NCI-H1105 (cell line): ENCODE measurements at places on chromosomes 13 and 19.

DNA sequence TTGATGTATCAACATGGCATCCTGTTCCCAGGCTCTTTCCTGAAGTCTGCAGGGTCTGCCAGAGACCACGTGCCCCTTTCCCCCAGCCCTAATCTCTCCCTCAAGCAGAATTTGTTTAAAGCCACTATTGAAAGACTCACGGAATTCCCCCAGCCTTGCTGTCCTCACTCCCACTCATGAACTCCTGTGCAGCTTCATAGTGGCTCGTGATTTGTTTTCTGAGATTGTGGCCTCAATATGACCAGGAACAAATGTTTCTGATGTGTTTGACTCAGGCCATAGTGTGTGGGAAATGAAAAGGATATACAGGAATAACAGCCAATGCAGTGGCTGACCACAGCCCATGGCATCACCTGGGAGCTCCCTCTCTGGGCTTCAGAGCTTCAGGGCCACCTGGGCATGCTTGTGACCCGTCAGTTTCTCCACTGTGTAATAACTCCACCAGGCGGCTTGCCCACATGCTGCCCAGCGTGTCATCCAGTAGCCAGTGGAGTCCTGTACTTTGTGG lies 8.1 kb upstream of the SERPINE3 start:
- no peak for DNase-seq

DNA sequence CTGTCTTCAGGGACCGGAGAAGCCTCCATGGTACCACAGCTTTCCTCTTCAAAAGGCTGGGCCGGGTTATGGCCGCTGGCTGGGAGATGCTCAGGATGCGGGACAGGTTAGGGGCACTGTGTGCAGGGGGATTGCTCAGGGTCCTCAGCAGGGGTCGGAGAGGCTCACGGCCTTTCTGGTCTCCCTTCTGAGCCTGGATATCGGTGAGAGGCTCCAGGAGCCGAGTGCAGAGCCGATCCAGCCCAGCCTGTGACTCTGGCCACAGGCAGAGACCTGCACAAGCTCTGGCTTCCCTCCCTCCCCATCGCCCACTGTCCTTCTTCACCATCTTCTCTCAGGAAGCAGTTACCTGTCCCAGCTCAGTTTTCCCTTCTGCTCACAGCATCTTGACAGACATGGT lies 306.0 kb downstream of the ZNF536 start:
- DNase-seq, result no peak

DNA sequence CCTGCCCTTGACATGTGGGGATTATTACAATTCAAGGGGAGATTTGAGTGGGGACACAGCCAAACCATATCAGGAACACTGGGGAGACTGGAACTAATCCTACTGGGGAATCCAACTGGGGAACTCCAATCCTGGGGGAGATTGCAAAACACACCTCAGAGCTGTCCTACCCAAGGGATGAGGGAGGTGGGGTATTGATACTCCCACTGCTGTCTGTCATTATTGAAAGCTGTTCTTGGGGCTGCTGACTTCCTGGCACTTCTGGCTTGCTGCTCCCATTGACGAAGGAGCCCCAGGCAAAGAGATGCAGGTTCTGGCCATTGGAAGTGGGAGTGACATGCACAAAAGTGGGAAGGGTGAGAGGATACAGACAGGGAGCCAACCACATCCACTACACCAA lies 24.7 kb upstream of the POP4 start:
- DNase-seq, result no peak

- peak; percentile 60 for DNase-seq
These were observed 8.9 kb downstream of the OCEL1 start for GRCh38 chr19:17234911-17235299.

- DNase-seq, result no peak
These were observed 21.5 kb upstream of the SIN3B start for GRCh38 chr19:16807549-16808284.

DNA sequence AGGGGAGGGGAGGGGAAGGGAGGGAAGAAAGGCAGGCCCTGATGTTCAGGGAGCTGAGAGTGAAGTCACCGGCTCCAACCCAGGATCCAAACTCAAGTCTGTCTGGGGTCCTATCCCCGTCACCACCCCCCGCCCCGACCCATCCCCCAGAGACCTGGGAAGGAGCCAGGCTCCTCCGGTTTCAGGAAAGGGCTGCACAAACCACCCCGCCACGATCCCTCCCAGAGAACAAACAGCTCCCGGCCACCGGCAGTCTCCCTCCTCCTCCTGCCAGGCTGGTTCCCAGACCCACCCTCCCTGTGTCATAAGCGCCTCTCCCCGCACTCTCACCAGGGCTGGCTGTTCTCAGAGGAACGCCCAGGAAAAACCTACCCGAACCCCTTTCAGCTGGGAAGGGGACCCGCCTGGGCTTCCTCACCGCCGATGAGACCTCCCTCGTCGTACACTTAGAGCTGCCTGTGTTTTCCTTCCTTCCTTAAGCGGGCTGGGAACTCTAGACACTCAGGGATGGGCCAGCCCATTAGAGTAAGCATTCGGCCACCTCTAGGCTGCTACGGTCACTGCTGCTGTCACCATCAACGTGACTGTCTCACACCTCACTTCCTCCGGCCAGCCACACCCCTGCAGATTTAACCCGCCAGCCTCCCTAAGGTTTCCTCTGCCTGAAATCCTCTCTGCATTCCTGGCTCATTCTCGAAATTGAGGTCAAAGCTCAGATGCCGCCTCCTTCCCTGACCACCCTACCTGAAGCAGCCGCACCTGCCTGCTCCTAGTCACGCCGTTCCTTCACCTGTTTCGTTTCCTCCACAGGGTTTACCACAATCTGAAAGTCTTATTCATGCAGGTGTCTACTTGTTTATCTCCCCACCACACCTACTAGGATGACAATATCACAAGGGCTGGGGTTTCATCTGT lies 6.3 kb upstream of the RDH13 start:
- DNase-seq, result peak; percentile 16

DNA sequence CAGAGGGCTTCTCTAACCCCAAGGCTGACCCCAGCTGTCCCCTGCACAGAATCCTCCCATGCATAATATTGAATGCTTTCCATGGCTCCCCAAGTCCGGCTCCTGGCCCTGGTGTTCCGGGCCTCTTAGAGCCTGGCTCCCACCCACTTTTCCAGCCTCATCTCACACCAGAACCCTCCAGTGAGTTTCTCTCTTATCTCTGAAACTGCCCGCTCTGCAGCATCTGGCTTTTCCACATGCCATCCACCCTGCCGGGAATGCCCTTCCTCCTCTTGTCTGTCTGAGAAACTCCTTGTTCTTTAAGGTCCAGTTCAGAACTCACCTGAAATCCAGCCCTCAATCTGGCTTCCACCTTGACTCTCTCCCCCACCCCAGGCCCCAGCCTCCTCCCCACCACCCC lies 6.8 kb downstream of the SYNGR4 start:
- no peak for DNase-seq

DNA sequence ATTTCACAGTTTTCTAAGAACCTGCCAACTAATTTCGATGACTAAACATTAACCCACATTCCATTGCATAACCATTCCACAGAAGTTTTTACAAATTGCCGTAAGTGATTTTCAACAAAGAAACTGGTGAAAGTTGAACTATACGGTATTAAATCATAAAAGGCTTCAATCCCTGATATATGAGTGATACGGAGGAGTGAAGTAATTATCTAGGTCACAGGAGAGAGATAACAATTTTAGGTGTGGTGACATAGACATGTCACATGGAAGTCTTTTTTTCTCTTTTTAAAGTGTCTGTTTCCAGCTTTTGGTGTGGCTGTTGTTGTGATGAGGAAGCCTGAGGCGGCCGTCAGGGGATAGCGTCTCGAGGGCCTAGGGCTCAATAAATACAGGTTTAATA lies 29.4 kb downstream of the TBC1D4 start:
- DNase-seq, result no peak

DNA sequence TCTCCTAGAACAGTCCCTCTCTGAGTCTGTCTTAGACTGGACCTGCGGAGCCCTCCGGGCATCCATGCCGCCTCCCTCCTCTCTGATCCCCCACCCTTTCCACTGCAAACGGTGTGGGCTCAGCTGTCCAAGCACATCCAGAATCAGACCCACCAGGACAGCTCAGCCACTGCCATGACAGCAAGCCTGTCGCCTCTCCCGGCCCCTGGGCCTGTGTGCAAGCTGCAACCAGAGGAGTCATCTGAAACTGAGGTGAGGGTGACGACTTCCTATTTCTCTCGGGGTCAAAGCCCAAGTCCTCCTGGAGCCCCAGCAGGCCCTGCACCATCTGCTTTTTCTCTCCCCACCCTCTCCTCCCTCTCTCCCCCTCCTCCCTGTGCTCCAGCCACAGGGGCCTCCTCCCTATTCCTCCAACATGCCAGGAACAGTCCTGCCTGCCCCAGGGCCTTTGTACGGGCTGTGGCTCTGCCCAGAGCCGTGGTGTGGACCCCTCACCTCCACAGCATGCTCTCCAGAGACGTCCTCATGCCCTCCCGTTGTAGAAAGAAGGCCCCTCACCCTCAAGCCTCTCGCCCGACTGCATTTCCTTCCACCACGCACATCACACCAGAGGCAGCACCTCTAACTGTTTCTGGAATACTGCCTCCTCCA lies 23.5 kb upstream of the MYDGF start:
- no peak for DNase-seq
